ENCODE measurements at places on chromosomes 12 and 14. TPM values are rescaled to one million over a fixed set of nuclear protein-coding genes. Genes with fewer than 3 reads are reported as not detected.

Gene CLEC1B
- 0.26 TPM for total RNA-seq

DNA sequence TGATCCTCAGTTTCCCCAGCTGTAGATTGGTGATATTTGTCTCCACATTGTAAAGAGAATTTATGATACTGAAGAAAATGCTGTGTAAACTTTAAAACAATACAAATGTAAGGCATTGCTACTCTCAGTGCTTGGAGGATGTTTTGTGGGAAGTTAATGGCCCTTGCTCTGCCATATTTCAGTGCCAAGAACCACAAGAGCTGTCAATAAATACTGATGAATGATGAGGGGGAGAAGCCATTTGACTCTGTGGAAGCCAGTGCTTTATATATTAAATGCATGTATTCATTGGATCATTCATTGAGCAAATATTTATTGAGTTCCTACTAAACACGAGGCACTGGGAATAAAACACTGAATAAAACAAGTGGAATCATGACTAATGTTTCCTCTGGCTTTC, 30.8 kb downstream of the CACNA1C start:
- no peaks in the 10 kb centered on the region for H3K4me1 ChIP-seq
- H3K27me3 ChIP-seq, result no peaks in the 10 kb centered on the region
- H3K27ac ChIP-seq, result no peak overlapping the region
- no peaks in the 10 kb centered on the region for H3K36me3 ChIP-seq
- no peak overlapping the region for H3K4me3 ChIP-seq
- DNase-seq, result no peak

- no peaks in the 10 kb centered on the region for H3K36me3 ChIP-seq
- H3K4me3 ChIP-seq, result no peak overlapping the region
- no peaks in the 10 kb centered on the region for H3K4me1 ChIP-seq
- H3K27ac ChIP-seq, result no peak overlapping the region
Measured at GRCh38 chr12:14193639-14194038, 171.8 kb upstream of the ATF7IP start.

- no peaks in the 10 kb centered on the region for H3K36me3 ChIP-seq
- H3K4me3 ChIP-seq, result no peak overlapping the region
- H3K4me1 ChIP-seq, result peaks cover 1% of the 10 kb centered on the region
- DNase-seq, result no peak
Measured at GRCh38 chr14:51619561-51619960, 32.1 kb upstream of the FRMD6 start.

DNA sequence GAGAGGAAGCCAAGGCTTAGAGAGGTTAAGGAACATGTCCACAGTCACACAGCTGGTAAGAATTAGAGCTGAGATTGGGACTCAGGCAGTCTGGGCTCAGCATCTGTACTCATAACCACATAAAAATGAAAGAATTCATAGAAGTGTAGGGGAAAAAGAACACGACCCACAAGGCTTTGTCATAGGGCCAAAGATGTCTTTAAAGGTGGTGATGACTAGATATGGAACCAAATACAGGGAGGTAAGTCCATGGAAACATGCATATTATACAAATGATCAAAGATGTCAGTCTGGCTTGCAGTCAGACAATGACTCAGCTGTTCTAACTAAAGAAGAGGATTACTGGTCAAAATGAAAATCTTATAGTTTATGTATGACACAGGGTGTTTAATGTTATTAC, 7.2 kb upstream of the SSPN start:
- no peaks in the 10 kb centered on the region for H3K27me3 ChIP-seq
- no peaks in the 10 kb centered on the region for H3K4me1 ChIP-seq
- no peak overlapping the region for H3K27ac ChIP-seq
- DNase-seq, result no peak
- no peaks in the 10 kb centered on the region for H3K36me3 ChIP-seq

Gene PIANP
- 2.4 TPM for total RNA-seq

Gene FOXN4
- total RNA-seq, result not detected

DNA sequence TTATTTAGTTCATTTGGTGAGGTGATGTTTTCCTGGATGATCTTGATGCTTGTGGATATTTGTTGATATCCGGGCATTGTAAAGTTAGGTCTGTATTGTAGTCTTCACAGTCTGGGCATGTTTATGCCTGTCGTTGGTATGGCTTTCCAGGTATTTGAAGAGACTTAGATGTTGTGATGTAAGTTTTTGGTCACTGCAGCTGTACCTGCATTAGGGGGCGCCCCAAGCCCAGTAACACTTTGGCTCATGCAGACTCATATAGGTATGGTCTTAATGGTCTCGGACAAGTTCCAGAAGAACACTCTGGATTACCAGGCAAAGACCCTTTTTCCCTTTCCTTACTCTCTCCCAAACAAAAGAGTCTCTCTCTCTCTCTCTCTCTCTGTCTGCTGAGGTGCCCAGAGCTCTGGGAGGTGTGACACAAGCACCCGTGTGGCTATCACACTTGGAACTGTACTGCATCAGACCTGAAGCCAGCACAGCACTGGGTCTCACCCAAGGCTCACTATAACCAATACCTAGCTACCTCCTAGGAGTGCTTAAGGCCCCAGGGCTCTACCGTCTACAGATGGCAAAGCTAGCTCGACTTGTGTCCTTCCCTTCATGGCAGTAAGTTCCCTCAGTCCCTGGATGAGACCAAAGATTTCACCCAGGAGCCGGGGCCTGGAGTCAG, 425.8 kb upstream of the ATXN7L3B start:
- H3K4me3 ChIP-seq, result no peak overlapping the region
- H3K27ac ChIP-seq, result no peak overlapping the region
- DNase-seq, result peak; percentile 14

- H3K4me3 ChIP-seq, result no peak overlapping the region
- no peaks in the 10 kb centered on the region for H3K36me3 ChIP-seq
- H3K27me3 ChIP-seq, result no peaks in the 10 kb centered on the region
Measured at GRCh38 chr14:65019944-65020566, 33.4 kb downstream of the FNTB start.

Gene KRT3
- total RNA-seq, result not detected

Gene RD3L
- total RNA-seq, result not detected

GRCh38 chr12:27987331-27987730, 14.8 kb upstream of the PTHLH start:
- no peaks in the 10 kb centered on the region for H3K27me3 ChIP-seq
- no peaks in the 10 kb centered on the region for H3K36me3 ChIP-seq
- H3K4me3 ChIP-seq, result no peak overlapping the region
- no peaks in the 10 kb centered on the region for H3K4me1 ChIP-seq
- H3K27ac ChIP-seq, result no peak overlapping the region
- DNase-seq, result no peak

DNA sequence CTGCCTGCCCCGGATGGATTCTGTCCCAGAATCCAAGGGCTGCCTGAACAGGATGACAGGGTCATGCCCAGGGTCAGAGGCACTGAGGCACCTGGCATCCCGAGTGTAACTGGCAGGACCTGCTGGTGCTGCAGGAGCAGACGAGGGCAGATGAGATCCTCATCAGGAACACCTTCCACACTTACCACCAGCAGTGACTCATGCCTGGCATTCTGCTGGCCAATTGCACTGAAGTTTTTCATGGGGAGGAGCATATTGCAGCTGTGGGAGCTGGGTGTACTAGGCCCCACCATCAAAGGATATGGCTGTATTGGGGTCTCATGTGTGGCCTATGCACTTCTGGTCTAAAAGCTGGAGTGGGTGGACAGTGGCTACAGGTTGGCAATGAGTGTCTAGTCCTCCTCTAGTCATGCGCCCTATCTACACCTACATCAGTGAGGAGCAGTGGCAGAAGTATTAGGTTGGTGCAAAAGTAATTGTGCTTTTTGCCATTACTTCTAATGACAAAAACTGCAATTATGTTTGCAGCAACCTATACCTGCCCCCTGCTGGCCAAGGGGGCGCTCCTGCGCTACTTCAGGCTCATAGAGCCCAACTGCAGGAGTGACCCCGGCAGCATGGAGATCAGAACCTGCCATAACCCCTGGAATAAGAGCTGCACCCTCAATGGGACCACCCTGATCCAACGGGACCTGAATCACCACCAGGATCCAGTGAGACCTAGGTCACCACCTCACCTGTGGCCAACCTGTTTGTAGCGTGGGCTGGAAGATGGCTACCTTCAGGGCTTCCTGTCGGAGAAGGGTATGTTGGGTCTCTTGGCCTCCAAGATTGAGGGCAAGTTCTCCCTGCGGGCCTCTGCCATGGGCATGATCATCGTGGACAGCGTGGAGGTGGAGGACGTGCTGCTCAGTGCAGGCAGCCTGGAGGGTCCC, 8.0 kb upstream of the C12orf42 start:
- H3K27ac ChIP-seq, result no peak overlapping the region
- DNase-seq, result no peak
- H3K27me3 ChIP-seq, result no peaks in the 10 kb centered on the region
- no peak overlapping the region for H3K4me3 ChIP-seq

GRCh38 chr12:133038118-133038709, 905 bp downstream of the ZNF84 start:
- no peak for DNase-seq
- peak overlapping the region; percentile 93 for H3K27ac ChIP-seq
- no peaks in the 10 kb centered on the region for H3K36me3 ChIP-seq
- H3K27me3 ChIP-seq, result no peaks in the 10 kb centered on the region
- peak overlapping the region; percentile 78 for H3K4me3 ChIP-seq
- peaks cover 3% of the 10 kb centered on the region for H3K4me1 ChIP-seq

- no peak overlapping the region for H3K4me3 ChIP-seq
- peak; percentile 67 for DNase-seq
- no peaks in the 10 kb centered on the region for H3K27me3 ChIP-seq
- H3K4me1 ChIP-seq, result no peaks in the 10 kb centered on the region
Measured at GRCh38 chr14:75401361-75401760, 26.5 kb upstream of the JDP2 start.

Gene SERPINA1
- 3.5 TPM for total RNA-seq

Gene KITLG
- 5.0 TPM for total RNA-seq

Gene CEBPE
- total RNA-seq, result not detected

DNA sequence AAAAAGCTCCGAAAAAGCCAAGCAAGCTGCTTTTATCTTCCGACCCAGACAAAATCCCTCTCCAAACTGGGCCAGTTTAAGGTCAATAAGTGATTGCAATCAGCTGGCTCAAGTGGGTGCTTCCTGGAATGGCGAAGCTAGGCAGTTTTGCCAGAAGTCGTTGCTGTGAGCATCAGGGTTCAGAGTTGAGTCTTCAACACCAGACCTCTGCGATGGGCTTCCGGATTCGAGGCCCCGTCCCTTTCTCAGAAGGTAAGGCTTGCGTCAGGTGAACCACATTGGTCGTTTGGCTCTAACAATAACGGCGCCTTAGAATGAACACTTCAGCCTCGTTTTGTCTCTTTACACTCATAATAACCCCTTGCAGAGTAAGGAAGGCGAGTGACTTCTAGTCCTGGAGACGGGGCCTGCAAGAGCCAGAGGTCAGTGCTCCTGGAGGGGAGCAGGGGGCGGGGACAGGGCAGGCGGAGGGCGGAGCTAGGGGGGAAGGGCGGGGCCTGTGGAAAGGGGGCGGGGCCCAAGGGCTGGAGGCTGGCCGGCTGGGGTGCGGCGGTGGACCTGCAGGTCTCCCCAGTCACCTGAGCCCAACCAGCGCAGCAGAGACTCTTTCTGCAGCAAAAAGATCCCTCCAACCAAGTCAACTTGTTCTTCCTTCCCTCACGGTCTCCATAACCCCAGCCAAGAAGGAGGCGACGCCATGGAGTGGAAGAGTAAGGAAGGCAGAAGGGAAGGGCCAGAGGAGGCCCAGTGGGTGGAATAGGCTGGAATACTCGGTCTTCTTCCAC, 34.0 kb upstream of the NFYB start:
- H3K4me3 ChIP-seq, result no peak overlapping the region
- H3K27me3 ChIP-seq, result no peaks in the 10 kb centered on the region
- no peaks in the 10 kb centered on the region for H3K4me1 ChIP-seq
- no peak for DNase-seq

GRCh38 chr12:11771356-11771755, 121.9 kb downstream of the ETV6 start:
- no peaks in the 10 kb centered on the region for H3K27me3 ChIP-seq
- H3K27ac ChIP-seq, result no peak overlapping the region
- H3K4me1 ChIP-seq, result peaks cover 2% of the 10 kb centered on the region
- no peak for DNase-seq
- H3K36me3 ChIP-seq, result no peaks in the 10 kb centered on the region
- no peak overlapping the region for H3K4me3 ChIP-seq

- no peaks in the 10 kb centered on the region for H3K27me3 ChIP-seq
- no peak for DNase-seq
- no peak overlapping the region for H3K4me3 ChIP-seq
- peaks cover 6% of the 10 kb centered on the region for H3K4me1 ChIP-seq
Measured at GRCh38 chr14:103033681-103034096, 23.7 kb downstream of the CDC42BPB start.

DNA sequence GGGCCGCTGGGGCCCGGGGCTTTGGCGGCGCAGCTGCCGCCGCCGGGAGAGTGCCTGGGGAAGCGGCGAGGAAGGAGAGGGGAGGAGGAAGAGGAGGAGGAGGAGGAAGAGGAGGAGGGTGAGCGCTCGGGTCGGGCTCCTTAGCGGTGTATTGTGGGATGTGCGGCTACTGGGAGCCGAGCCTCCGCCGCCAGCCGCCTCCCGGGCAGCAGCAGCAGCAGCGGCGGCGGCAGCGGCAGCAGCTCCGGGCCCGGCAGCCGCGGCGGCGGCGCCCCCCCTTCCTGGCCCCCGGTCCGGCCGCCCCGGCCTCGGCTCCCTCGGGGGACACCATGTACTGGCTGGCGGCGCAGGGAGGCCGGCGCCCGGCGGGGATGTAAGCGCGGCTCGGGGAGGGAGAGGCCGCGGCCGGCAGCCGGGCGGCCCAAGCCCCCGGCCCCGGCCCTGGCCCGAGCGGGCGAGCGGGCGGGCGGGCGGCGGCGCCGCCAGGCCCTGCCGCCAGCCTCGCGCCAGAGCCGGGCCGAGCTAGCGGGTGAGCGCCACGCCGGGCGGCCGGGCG, at the start of gene SETD1B:
SETD1B (plus strand) TSS at position 149 of the 556 bp plus-strand sequence. CDS start 729 bp downstream, outside the sequence.
- peaks cover 10% of the 10 kb centered on the region for H3K4me1 ChIP-seq
- no peaks in the 10 kb centered on the region for H3K27me3 ChIP-seq
- peak within 1 kb of the TSS; percentile 77 for H3K4me3 ChIP-seq

DNA sequence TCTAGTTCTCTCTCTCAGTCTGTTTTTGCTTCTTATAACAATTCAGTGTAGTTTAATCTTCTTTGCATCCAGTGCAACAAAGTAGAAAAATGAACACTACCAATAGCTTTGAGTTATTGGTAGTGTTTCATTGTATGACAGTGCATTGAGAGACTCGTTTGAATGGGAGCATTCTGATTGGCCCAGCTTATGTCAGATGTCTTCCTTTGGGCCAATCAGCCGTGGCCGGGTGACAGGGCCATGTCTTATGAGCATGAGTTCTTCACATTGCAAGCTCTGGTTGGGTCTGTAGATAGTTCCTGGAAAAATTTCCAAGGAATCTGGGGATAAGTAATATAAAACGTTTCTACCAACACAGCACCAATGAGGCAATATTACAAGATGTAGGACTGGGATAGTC, 36.5 kb downstream of the GYS2 start:
- no peaks in the 10 kb centered on the region for H3K27me3 ChIP-seq
- DNase-seq, result no peak
- no peak overlapping the region for H3K27ac ChIP-seq
- no peaks in the 10 kb centered on the region for H3K4me1 ChIP-seq

DNA sequence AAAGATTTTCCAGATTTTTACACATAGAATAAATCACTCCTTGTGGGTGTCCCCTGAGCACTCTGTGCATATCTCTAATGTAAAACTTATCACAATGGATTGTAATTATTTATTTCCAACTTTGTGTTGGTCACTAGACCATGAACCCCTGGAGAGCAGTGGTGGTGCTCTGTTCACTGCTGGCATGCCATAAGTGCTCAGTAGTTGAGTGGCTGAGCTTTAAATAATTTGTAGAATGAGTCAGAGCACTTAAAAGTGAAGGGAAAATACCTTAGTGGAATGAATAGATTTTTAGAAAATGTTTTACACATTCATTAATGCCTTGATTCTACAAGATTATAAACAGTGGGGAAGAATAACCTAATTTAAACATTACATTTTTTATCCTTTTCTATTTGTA, 6.3 kb downstream of the MGAT4C start:
- H3K27me3 ChIP-seq, result no peaks in the 10 kb centered on the region
- H3K4me3 ChIP-seq, result no peak overlapping the region
- no peak for DNase-seq
- no peak overlapping the region for H3K27ac ChIP-seq

GRCh38 chr14:61889914-61890351, 127.7 kb downstream of the SNAPC1 start:
- DNase-seq, result no peak
- H3K36me3 ChIP-seq, result no peaks in the 10 kb centered on the region
- H3K27me3 ChIP-seq, result no peaks in the 10 kb centered on the region
